Neural progenitor cell (in vitro differentiated cells): ENCODE measurements at places on chromosomes 3 and 15. TPM values are rescaled to one million over a fixed set of nuclear protein-coding genes. Genes with fewer than 3 reads are reported as not detected.
A peak's percentile ranks its signal among the peaks of the same experiment; 100 is the strongest.

The BUB1B gene
- 129 and 167 TPM in 2 replicates for total RNA-seq

GRCh38 chr15:34259566-34259965, 34.8 kb downstream of the EMC4 start:
- no peak for DNase-seq

The SEMA3G gene
- 0.79 and 3.4 TPM in 2 replicates for total RNA-seq

The MUSTN1 gene
- total RNA-seq, result 2.0 and 10.8 TPM in 2 replicates

The ATP8B4 gene
- 2.0 and 2.7 TPM in 2 replicates for total RNA-seq

DNA sequence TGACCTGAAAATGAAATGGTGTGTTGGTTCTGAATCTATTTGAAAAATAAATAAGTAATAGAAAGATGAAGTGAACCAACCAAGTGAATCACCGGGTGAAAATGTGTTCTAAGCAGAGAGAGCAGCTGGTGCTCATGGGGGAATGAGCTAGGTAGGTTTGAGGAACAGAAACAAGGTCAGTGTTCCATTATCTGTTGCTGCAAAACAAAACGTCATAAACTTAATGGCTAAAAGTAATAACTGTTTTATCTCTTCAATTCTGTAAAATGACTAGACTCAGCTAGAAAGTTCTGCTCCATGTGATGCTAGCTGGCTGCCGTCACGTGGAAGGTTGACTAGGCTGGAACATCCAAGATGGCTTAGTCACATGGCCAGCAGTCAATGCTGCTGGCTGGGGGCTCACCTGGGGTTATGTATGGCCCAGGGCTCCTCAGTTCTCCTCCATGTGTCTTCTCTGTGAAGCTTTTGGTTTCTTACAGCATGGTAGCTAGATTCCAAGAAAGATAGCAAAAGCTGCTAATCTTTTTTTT, 13.3 kb upstream of the SH3BP5 start:
- DNase-seq, result no peak

The HTR3E gene
- not detected in 2 replicates for total RNA-seq

DNA sequence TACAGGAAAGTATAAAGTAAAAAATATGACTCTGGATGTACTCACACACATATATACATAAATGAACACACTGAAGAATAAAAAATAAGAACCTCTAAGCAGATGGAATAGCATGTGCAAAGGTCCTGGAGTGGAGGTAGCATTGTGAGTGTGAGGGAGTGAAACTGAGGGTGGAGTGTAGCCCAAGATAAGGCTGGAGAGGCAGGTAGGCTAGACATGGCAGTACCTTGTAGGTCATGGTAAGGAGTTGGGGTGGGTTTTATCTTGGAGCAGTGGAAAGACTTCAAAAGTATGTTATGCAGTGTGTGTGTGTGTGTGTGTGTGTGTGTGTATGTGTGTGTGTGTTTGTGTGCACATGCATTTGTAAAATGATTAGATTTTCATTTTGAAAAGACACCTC, 49.5 kb downstream of the TLNRD1 start:
- DNase-seq, result no peak

DNA sequence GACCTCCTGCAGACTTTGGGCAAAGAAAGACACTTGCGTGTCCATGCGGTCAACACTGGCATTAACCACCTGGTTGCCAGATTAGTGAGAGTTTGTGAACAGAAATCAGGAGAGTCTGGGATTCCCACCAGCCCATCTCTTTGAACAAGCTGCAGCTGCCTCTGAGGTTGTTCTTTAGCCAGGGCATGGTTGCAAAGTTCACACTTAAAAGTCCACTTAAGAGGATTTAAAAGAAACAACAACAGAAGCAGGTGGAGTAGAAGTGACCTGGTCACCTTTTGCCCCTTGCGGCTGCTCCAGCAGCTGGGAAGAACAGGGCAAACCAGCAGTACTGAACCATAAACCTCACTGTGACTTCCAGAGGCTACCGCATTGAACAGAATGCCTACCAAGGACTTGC, 97.3 kb downstream of the FOXB1 start:
- DNase-seq, result peak; percentile 50

The SLC7A14 gene
- total RNA-seq, result under 0.01 TPM in 1 of 2 replicates, not detected in the other

The BLM gene
- total RNA-seq, result 35.2 and 58.0 TPM in 2 replicates

DNA sequence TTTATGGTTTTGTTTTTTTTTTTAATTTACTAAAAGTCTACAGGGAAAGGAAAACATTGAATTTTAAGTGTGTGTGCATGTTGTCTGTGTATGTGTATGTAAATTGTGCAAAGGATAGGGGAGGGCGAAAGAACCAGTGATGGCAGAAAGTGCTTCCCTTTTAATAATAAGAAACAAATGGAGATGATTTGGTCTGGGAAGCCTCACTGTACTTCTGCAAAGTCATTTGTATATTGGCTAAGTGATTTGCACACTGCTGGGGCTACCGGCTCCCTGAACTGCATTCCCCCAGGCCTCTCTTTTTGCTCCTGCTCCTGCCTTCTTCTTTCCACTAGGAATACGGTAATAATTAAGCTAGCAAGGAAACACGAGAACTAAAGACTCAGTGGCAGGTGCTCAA, 101.2 kb downstream of the CD47 start:
- DNase-seq, result no peak

- DNase-seq, result peak; percentile 21
Measured at GRCh38 chr3:103963599-103963998, 1403.1 kb upstream of the ALCAM start.

The CHRD gene
- total RNA-seq, result 2.3 and 6.8 TPM in 2 replicates

- no peak for DNase-seq
Measured at GRCh38 chr3:37170513-37170912, 3.9 kb downstream of the LRRFIP2 start.

DNA sequence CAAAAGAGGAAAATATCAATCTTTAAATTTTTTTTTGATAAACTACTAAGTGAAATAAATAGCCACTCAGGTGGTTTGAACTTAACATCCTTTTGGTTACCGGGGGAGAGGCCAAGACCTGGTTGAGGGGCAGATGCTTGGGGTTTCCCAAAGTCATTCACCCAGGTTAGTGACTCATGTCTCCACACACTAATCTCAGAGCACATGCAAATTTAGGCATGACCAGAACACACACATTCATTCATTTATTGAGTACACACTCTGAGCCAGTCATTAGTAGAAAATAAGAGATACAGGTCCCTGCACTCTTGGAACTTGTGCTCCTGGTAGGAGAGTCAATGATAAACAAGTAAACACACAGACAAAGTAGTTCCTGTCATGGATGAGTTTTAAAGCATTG, 7.3 kb downstream of the ILDR1 start:
- DNase-seq, result no peak

- no peak for DNase-seq
Measured at GRCh38 chr3:152826476-152826875, 8.5 kb upstream of the P2RY1 start.

- DNase-seq, result peak; percentile 33
Measured at GRCh38 chr3:94115482-94115881, 52.6 kb downstream of the NSUN3 start.

DNA sequence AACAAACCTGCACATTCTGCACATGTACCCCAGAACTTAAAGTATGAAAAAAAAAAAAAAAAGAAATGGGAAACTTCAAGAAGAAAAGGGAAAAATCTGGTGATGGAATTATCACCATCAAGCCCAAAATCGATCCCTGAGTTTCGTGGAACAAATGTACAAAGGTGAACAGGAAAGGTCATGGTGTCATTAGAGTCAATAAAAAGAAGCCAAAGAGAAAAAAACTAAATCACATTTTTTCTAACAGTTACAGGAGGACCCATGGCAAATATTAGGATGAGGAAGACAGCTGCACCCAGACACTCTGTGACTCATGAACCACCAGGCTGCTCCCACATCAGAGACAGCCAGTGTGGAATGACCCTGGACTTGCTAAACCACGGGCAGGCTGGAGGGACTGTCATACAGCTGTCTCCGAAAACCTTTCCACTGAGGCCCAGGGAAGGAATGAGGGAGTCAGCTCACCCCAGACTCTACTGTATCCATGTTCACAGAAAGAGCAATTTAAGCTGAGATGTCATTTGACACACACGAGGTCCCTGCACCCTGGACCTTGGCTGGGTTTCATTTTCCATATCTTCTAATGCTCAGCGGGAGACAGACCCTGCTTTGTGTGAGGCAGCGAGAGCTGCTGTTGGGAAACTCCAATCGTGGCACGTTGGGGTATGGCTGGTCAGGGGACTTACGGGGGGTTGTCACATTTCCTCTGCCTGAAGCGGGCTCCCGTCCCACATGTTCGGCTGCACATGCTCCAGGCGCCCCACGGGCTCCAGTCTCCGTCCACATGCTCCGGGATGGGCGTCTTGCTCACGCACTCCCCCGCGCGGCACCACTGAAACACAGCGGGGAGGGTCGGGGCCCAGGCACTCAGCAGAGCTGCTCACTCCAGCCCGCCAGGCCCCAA, 210.2 kb downstream of the ADAMTS17 start:
- peak; percentile 49 for DNase-seq

DNA sequence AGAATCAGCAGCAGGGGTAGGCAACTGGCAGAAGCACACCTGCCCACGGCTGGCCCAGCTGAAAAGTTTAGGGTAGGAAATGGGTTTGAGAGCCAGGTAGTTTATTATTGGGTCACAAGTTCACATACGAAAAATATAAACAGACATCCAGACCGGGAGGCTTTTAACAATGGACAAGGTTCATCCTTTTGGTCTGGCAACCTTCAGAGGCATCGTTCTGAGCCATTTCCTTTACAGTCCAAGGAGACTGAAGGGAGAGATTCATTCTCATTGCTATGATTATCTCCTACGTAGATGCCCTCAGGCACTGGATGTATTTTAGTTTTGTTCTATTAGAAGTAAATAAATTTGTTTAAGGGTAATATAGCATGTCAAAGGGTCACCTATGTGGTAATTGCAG, 248.0 kb upstream of the THBS1 start:
- DNase-seq, result no peak

The ISLR2 gene
- not detected in 2 replicates for total RNA-seq

DNA sequence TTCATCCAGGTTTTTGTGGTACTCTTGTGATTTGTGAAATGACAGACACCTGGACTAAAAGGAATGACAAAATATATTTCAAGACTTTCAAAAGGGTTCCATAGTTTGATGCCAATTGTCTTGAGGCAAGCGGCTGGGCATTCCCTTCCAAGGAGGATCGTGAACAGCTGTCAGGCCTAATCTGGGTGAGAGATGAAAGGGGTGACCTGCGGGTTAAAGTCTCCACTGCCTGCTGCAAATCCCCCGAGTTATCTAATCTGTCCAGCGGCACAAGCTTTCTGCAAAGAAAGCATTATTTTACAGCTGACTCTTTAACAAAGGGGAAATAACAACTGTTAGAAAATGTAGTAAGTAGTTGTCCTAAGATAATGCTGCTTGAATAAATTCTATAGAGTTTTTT, 128.7 kb upstream of the MB21D2 start:
- DNase-seq, result peak; percentile 37

DNA sequence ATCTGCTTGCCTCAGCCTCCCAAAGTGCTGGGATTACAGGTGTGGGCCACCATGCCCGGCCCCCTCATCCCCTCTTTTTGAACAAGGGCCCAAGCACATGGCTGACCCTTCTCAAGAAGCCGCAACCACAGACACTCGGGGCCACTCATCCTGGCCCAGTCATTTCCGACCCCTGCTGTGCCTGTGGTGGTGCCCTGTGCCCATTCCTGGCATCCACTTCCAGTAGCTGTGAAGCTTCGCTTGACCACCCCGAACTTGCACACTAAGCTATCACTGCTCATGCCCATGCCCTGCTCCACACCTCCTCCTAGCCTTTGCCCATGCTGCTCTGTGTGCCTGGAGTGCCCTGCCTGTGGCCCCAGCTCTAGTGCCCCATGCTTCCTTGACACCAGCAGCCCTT, 8.3 kb downstream of the TMEM44 start:
- DNase-seq, result no peak

DNA sequence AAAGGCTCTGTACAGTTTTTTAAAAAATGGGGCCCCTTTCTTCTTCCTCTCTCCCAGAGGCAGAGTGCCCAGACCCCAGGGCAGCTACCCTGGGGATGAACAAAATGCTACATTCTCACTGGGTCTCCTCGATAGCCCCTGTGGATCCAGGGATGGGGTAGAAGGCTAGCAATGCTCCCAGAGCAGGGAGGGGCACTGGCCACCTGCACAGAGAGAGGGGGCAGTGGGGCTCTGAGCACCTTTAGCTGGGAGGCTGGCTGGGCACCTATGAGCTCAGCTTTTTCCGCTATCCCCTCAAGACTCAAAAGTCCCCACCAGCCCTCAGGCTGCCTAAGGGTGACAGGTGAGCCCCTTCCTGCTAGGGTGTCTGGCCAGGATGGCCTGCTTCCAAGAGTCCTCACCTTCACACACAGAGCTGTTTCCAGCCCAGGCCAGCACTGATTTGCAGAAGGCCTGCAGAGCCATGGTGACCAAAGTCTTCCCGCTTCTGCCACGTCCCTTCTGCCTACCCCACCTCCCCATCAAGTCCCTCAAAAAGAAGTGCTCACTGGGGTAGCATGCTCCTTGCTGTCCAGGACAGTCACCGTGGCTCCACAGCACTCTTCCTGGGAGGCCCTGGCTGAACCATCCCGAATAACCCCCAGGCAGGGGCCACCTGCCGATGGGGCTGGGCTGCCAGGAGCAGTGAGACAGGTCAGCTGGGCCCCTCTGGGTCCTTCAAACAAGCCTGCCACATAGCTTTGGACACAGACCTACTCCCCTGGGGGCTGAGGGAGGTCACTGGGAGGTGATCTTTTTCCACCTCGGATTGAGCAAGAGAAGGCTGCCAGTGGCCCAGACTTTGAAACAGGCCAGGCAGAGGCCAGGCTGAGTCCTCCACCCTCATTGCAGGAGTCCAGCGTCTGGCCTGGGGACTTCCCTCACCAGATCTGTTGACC, 20.4 kb downstream of the BMF start:
- DNase-seq, result no peak

The CHST14 gene
- 11.9 and 17.5 TPM in 2 replicates for total RNA-seq

DNA sequence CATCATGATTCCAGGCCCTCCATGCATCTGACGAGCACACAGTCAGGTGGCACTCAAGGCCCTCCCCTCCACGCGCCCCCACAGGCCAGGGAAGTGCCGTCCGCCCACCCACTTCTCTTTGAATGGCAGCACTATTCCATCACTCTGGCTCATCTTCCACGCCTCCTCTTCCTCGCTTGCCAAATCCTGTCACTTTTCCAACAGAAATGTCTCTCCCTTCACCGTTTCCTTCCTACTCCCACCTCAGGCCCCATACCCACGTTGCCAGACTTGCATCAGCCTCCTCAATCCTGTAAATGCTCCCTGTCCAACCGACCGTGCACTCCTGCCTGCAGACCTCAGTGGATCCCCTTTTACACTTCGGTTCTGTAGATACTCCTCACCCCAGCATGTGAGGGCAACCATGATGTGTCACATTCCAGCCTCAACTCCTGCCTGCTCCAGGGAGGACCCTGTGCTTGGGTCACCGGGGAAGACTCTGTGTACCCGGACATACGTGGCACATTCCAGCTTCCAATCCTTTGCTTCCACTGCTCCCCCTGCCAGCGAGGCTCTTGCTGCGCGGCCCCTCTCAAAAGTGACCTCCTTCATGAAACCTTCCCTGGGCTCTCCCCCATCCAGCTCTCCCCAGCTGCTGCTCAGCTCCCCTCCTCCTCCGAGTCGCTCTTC, 29.6 kb downstream of the ADCY5 start:
- DNase-seq, result no peak

DNA sequence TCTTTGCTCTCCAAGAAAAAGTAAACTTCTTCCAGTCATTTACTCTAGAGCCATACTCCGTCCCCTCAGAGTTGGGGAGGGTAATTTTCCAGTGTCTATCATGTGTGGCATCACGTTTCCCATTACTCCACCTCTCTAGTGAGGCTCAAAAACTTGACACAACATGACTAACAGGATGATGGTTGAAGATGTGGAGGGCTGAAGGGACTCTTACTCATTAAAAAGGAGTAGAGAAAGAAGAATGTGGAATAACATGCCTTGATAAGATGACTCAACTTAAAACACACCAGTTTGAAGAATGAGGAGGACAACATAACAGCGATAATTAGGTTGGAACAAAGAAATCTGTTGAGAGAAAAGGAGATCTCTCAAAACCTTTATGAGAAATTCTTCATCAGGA, 894.3 kb downstream of the OTOL1 start:
- no peak for DNase-seq

The KNG1 gene
- not detected in 2 replicates for total RNA-seq
